Activated naive CD4-positive, alpha-beta T cell treated with anti-CD3 and anti-CD28 coated beads, Interleukin-2, amount 50 U/mL, for 16 hours (primary cell): ENCODE measurements at places on chromosomes 3 and 15.

GRCh38 chr15:100645671-100646070 is 43.3 kb downstream of the ASB7 start:
- DNase-seq, result no peak

GRCh38 chr3:14605067-14605466 is 46.5 kb upstream of the CCDC174 start:
- no peak for DNase-seq

- no peak for DNase-seq
These were observed 329.7 kb downstream of the RORA start for GRCh38 chr15:60899322-60899966.

- no peak for DNase-seq
These were observed 13.2 kb upstream of the AEN start for GRCh38 chr15:88607951-88608350.
